ENCODE measurements at places on chromosomes 2 and 18.

DNA sequence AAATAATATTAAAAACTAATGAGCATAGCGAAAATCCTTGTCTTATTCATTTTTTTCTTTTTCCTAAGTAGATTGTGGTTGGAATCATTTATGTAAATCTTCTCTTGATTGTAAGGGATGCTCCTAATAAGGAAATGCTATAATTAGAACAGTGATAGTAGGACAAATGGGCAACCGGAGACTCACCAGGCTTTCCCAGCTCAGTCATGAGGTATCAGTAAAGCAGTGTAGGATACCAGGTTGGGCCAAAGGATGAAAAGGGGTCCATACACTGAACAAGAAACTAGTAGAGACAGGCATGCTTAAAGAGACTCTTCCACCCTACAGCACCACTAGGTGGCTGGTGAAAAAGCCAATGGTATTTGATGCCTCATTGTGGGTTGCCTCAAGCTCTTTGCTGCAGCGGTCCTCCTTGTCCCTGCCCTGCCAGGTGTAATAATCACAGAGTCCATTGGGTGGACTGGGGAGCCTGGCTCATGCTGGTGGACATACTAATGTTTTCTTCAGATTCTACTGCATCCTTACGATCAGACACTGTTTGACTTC lies 71.4 kb upstream of the FAM98A start:
- no peak for DNase-seq

DNA sequence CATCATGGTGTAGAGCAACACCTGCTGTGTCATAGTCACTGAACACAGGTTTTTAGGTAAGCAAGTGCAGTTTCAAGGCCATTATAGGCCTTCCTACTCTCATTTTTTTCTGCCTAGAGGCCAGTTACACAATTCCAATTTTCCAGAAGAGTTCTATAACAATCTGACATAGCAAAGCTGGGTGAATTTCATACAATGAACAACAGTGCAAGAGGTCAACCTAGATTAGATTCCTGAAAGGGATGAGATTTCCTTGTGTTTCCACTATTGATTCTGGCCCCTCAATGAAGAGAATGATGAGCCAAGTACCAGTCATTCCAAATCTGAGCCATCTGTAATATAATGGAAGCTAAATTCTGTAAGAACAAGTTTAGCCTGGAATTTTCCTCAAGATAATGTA lies 15.3 kb upstream of the CD28 start:
- no peak for DNase-seq

GRCh38 chr2:7292154-7292691 lies 375.0 kb downstream of the RNF144A start:
- no peak for DNase-seq

- DNase-seq, result no peak
These were observed 364.4 kb downstream of the ZNF521 start for GRCh38 chr18:24987303-24988252.

DNA sequence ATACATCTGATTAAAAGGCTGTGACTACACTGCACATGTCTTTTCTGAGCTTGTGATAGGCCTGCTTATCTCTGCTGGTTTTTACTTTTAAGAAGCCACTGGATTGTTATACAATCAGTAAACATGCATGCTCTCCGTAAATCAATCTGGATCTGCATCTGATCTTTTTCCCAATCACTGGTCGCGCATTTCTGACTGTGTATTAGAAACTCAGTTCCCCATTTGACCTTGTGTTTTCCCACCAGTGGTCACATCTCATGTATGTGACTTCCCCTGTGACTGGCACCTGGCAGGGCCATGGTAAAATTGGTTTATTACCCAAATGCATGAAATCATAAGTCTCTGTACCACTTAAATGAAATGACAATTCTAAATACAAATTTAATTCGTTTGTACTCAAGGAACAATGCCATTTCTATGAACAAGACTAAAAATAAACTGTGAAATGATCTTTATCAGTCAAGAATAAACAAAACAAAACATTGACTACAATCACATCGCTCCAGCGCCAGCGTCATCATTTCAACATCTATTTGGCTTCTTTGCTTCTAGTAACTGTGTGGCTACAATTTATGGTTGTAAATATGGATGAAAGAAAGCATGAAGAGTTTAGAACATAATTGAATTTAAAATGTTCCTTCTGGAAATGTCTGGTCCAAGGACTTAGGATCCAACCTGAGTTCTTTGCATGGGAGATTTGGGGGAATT lies 396.6 kb upstream of the TRIB2 start:
- no peak for DNase-seq

GRCh38 chr2:221677688-221678087 lies 105.6 kb upstream of the EPHA4 start:
- no peak for DNase-seq

- DNase-seq, result no peak
These were observed 158.6 kb upstream of the SERTAD2 start for GRCh38 chr2:64812285-64812684.

DNA sequence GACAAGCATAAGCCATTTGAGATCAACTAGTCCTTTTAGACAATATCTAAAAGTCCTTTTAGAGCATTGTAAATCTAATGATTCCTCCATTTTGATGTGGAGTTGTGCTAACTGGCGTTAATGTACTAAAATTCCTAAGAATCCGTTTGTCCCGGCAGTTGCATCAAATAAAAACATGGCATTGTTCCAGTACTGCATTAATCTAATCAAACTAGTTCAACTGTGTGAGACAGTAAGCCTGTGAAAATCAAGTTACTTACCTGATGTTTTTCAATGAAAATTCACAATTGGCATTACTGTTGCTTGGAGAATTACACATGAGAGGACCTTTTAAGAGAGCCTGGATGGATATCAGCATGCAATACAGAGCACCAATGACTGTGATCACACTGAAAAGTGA lies 13.3 kb downstream of the TM4SF20 start:
- no peak for DNase-seq

DNA sequence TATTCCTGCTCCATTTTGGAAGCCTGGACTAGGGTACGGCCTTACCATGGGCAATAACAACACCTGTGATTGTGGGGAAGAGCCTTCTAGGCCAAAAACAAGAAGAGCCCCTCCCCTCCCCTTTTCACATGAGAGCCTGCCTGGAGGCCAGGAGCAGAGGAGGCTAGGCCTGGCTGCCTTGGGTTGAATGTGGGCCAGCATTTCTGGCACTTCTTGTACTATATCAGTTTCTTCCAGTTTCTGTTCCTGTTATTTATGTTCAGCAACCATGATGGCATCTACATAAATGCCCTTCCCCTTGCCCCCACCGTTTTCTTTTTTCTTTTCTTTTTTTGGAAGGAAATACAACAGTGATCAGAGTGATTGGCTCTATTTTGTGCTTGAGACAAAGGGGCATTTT lies 58.4 kb downstream of the KCTD18 start:
- DNase-seq, result no peak

Measured in HS-27A (cell line).